ENCODE measurements at places on chromosomes 16 and 17. TPM values are rescaled to one million over a fixed set of nuclear protein-coding genes. Genes with fewer than 3 reads are reported as not detected.

DNASE1L2 gene
- polyA plus RNA-seq, result 0.91 TPM

DNA sequence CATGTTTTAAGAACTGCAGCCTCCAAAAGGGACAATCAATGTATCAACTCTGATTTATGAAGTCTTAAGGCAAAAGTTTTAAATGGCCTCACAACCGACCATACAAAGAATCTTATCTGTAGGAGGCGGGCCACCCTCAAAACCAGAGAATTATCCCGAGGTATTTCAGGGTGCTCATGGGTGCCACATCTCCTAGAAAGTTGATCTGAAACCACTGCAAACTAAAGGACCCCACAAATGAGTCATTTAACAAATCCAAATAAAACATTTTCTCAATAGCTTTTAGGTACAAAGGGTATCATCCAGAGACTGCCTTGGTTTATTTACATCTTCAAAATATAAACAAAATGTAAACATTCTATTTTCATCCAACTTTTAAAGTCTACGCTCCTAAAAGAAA, 6.8 kb downstream of the ERN1 start:
- DNase-seq, result no peak

PRAC1 gene
- polyA plus RNA-seq, result not detected

DNA sequence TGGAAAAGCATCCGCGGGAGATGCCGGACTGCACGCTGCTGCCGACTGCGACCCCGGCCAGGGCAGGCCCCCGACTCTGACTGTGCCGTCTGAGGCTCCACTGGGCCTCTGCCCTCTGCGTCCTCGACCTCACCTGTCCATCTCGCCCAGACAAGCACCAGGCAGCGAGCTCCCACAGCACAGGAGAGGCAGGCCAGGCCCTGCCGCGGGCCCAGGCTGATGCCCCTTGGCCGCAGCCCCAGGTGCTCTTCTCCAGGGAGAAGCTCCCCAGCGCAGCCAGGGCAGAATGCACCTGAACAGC, 98.1 kb upstream of the DNAH17 start:
- DNase-seq, result no peak

- DNase-seq, result no peak
Measured at GRCh38 chr17:9179602-9180001, 158.3 kb downstream of the NTN1 start.

DNA sequence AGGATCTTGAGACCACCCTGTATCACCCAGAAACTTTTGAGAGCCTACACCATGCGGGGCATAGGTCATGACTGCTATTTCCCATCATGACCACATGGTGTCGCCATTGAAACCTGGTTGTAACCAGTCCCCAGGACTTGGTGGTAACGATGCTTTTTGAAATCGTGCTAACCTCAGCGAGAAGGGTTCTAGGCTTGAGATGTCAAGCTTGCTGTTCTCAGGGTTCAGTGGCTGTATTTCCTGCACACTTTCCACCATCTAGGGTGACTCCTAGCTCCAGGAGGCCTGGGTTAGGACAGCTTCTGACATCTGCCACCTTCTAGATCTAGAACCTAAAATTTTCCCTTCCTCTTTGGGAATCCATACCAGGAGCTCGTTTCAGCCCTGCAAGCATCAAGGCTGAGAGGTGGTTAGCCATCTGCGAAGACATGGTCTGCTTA, 13.0 kb upstream of the SPNS3 start:
- peak; percentile 70 for DNase-seq

GRCh38 chr16:81239367-81240121, 1.1 kb downstream of the BCO1 start:
- DNase-seq, result no peak

GRCh38 chr17:30819971-30820705, 4.4 kb downstream of the CRLF3 start:
- DNase-seq, result peak; percentile 19

GRCh38 chr17:63945784-63946439, 13.8 kb upstream of the CD79B start:
- no peak for DNase-seq

SMIM5 gene
- polyA plus RNA-seq, result 19.6 TPM

- DNase-seq, result peak; percentile 38
Measured at GRCh38 chr16:1772362-1772907, at the start of gene EME2. TSS of gene EME2 (plus strand) at chr16:1772810. CDS start at chr16:1773228, 418 bp downstream.

- no peak for DNase-seq
Measured at GRCh38 chr16:48608871-48609651, 919 bp downstream of the N4BP1 start.

RTN4RL1 gene
- polyA plus RNA-seq, result 0.45 TPM

- DNase-seq, result no peak
Measured at GRCh38 chr17:19271780-19272357, 34.7 kb downstream of the EPN2 start.

GRCh38 chr17:81712468-81713003, 452 bp downstream of the SLC25A10 start:
- DNase-seq, result no peak

GRCh38 chr17:27511168-27511883, 55.1 kb downstream of the KSR1 start:
- DNase-seq, result no peak

GRCh38 chr17:48618256-48618896, 3.3 kb upstream of the HOXB8 start:
- peak; percentile 85 for DNase-seq

MEIOB gene
- 0.54 TPM for polyA plus RNA-seq

DNA sequence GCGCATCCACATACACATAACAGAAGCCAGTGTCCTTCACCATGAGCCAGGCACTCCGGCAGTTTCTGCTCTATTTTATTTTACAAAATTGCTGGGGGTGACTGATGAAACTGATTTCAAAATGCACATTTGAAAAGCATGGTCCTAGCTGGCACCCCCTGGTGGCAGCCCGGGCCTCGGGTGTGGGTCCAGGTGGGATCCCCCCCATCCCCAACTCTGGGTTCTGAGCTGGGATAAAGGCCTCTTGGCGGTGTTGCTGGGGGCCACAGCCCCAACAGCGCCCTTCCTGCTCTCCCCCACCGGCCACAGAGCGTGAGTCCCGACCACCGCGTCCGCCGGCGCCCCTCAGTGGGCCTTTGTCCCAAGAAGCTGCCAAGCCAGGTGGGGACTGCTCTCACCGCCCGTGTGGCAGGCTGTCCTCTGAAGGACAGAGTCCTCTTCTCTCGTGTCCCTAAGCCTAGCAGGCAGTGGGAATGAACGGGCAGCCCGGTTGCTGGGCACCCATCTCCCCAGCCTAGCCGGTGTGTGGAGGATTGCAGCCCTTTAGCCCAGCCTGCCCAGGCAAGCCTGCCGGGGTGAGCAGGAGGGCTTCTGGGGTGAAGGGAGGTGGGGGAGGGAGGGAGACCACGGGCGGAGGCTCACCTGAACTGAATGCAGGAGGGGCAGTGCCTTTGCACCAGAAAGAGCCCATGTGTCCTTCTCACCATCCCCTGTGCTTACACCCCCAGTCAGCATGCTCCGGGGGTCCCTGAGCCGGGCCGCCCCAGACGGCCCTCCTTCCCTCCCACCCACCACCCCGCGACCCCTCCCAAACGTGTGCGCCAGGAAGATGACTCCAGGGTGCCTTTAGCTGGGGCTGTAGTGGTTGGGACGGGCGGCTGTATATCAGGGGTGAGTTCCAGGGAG, 898 bp downstream of the SNAI3 start:
- no peak for DNase-seq

SNX20 gene
- polyA plus RNA-seq, result 2.1 TPM

GRCh38 chr16:4370570-4371356, 885 bp upstream of the VASN start:
- peak; percentile 31 for DNase-seq

DNA sequence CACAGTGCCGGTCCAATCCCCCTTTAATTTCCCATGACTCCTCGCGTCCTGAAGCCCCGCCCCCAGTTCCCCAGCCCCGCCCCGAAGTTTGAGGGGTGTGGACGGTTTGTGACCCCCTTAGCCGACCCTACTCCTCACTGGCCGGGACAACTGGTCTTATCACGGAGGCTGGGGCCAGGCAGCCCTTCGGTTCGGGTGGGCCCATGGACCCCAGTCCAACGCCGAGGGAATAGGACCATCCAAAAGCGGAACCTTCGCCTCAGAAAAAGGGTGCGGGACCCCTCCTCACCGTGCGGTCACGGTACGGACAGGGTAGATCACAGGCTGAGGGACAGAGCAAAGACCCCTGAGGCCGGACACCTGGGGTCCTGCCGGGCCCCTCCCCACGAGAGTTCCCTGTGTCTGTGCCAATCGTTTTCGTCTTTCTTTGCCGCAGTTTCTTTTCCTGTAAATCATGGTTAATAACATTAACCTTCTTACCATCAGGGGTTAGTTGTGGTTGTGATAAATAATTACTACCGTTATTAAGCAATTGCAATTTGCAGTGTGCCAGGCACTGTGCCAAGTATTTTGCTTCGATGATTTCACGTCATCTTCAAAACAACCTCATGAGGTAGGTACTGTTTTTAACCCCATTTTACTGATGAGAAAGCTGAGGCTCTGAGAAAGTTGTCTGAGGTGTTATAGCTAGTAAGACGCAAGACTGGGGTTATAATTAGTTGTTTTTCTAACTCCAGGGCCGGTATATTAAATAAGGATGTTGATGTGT, 543 bp downstream of the TMUB2 start:
- no peak for DNase-seq

DNA sequence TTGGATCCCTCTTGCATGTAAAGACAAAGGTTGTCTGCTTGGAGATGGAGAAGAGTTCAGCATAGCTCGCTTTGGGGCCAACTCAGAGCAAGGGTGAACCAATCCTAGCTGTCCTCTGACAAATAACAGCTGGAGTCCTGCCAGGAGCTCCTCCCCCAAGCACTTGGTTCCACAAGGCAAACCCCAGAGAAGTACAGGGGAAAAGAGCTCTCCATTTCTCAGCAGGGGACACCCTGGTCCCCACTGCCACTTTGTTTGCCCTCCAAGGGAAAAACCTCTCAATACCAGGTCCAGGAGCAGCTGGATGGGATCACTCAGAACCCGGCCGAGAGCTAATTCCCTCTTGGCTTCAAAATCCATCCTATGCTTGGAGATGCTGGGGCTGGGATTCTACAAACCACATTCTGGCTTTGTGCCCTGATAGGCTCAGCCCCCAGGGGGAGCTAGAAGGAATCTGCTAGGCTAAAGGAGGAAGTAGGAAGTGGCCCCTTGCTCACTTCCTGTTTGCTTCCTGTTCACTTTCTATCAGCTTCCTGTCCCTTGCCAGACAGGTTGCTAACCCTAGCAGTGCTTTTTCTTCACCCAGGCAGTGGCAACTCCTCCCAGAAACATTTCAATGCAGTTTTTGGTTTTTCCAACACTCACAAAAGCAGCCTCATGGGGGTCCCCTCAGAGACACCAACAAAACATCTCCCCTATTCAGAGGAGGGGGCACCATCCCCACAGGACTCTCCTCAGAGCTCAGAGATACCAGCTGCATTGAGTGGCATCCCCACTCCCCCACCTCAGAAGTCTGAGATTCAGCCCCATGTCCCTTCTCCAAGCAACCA, 30.7 kb downstream of the CDRT4 start:
- peak; percentile 92 for DNase-seq

SMIM36 gene
- not detected for polyA plus RNA-seq

TPSB2 gene
- polyA plus RNA-seq, result 0.34 TPM

OMG gene
- 1.0 TPM for polyA plus RNA-seq

DNA sequence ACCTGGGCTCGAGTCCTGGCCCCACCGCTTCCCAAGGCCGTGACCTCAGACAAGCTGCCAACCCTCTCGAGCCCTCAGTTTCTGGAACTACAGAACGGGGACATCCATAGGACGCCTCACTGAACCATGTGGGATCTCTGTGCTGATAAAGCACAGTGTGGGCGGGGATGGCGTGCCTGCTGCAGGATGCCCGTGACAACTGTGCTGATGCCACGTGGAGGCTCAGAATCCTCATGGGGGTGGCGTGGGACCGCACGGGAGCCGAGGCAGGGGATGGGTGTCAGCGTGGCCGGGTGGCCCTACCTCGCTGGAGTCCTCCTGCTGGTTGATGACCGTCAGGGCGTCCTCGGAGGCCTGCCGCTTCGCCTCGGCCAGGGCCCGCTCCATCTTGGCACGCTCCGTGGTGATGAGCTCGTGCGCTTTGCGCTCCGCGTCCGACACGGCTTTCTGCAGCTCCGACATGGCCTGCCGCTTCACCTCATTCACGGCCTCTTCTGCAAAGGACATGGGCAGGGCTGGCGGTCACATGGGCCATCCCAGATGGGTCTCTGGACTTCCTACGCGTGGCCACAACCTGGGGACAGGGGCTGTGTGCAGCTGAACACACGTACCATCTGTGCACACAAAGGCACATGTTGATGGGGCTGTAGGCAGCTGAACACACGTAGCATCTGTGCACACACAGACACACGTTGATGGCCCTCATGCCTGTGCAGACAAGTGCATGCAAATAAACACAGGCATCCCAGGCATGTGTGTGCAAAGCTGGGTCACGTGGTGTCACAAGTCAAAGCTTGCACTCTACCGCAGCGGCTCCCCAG, 12.7 kb upstream of the PABPN1L start:
- DNase-seq, result no peak

DNA sequence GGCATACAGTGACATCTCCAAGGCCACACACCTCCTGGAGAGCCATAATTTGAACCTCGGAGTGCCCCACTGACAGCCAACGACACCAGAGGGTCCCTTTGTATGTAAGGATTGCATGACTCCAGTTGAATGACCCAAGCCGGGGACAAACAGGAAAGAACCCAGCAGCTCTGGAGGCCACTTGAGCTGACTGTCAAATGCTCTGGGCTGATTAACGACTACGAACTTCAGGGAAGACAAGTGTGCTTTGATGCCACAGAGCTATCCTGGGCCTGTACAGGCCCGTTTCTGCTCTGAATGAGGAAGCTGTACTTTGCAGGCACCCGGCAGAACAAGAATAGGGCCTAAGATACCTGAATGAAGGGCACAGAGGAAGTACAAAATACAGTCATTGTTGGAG, 404.6 kb downstream of the SLC39A11 start:
- DNase-seq, result no peak

GRCh38 chr16:86508947-86509758, 1.2 kb upstream of the FOXF1 start:
- peak; percentile 72 for DNase-seq

DNA sequence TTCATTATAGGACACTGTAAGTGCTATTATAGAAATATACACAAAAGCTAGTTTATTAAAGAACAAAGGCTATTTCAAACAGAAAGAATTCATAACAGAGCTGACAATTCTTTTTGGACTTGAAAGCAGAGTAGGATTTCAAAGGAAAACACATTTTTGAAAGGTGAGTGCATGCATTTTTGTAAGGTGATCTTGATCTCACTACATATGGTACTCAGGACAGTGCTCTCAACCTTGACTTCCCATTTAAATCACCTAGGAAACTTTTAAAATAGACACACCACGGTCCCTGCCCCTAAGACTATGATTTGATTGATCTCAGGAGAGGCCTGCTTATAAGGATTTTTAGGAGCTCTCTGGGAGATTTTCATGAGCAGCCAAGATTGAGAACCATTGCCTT, 1362.0 kb downstream of the CDH8 start:
- DNase-seq, result no peak

DNA sequence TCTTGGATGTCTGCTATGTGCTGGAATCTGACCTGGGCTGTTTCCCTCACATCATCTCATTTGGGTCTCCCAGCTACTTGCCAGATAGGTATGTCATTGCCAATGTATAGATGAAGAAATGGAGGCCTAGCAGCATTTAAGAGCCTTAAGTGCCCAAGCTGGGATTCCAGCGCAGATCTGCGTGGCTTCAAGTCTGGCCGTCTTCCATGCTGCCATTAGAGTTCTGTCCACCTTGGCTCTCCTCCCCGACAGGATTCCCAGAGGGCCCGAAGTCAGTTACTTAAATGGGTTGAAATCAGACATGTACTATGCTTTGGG, 33.0 kb upstream of the CCR7 start:
- DNase-seq, result no peak

Measured in large intestine (tissue), 12 donors.